ENCODE measurements at places on chromosomes 7 and 10.

DNA sequence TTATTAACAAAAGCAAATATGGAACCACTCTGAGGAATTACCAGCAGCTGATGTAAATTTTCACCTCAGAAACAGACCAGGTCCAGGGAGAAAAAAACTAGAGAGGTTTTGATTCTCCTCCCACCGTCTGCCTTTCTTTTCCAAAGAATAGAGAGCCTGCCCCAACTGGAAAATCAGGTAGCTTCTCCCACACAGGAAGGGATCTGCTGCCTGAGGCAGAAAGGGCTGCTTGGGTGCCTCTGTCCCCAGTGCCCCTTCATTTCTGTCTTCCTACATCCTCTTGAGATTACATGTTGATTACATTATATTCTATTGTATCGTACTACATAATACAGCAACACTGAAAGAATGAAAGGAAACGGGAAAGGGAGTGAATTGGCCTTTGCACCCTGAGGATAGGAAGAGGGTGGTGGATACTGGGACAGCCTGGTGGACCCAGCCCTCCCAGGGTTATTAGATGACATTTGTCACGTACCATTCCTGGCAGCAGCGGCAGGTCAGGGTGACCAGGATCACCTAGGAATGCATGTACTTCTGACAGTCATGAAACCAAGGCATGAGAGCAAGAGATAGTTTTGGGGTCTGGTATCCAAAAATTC lies 8.9 kb downstream of the ST8SIA6 start:
- DNase-seq: no peak

DNA sequence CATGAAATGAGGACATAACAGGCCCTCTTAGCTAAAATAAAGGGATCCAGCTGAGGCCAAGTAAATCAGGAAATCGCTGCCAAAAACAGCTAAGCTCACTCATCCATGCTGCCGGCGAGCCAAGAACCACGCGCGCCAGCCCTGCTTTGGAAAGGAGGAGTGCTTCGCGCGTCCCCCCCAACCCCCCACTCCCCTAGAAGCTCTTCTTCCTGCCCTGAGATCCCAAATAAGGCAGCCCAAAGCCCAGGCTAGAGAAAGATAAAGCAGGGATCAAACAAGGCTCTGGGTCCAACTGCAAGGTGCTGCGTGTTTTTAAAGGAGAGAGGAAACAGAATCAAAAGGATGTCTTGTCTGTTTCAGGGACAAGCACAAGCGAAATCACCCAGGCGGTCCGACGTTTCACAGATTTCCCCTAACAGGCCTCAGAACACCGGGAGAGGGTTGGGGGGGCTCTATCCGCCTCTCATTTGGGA lies 168.3 kb upstream of the AUTS2 start:
- DNase-seq: peak; percentile 22

DNA sequence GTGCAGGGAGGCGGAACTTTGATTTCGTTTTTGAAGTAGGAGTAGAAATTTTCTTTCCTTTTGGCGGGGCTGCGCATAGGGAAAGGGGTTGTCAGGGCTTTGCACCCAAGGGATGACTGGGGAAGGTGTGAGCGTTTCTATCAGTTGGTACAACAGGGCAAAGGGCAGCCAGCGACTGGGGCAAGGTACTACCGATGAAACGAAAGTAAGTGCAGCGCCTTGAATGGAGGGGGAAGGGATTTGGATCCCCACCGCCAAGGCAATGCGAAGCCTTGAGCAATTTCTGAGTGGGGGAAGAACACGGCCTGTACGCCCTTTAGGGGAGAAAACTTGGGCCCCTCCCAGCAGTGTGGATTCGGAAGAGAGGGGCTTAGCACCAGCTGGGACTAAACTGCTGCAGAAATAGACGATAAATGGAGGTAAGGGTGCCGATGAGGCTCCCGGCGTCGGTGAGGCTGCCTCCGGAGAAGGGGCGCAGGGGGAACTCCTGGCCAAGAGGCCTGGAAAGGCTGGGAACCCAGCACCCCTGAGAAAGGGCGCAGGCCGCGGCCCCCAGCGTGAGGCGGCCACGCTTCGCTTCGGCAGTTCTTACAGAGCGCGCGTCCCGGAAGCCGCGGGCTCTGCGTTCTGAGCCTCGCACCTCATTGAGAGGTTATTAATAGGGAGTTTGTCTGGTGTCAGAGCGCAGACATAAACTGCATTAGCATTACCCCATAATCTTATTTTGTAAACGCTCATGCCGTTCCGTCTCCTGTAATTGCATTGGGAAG lies 10.0 kb upstream of the TLX1 start:
- no peak for DNase-seq

DNA sequence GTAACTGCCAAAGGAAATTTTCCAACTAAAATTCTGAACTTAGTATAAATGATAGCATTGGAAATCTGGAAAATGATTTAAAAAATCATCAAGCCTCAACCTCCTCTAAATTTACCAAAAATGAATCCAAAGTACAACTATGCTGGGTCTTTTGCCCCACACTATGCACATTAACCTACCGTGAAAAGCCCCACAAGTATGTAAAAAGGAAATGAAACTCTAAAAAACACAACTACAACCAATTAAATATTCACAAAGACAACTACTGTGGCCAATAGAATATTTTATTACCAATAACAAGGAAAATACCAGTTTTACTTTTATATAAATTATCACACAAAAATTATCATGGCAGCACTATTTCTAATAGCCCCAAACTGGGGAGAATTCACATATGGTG lies 19.3 kb downstream of the EIF3A start:
- no peak for DNase-seq

GRCh38 chr7:29193316-29194205 lies 1.0 kb upstream of the CHN2 start:
- DNase-seq: no peak

- DNase-seq: no peak
These were observed 201.5 kb upstream of the GNAI1 start for GRCh38 chr7:79933144-79933543.

GRCh38 chr7:88200261-88200660 lies 19.6 kb downstream of the SRI start:
- no peak for DNase-seq

DNA sequence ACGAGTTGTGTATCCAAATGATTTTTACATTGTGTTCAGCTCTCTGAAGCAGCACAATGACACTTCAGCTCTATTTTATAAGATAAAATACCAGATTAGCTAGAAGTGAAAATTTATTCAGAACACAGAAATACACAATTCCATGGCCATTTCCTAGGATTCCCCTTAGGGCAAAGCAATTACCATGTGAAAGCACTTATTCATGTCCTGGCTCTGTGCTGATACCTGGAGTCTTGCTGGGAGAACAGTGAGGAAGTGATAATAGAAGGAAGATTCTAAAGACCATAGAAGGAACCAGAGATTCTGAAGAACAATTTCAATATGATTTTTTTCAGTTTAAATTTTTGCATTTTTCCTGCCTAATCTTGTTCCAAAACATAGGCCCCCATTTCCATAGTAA lies 657.4 kb upstream of the ZWINT start:
- no peak for DNase-seq

- DNase-seq: no peak
These were observed 59.2 kb downstream of the DENND2A start for GRCh38 chr7:140581411-140581810.

DNA sequence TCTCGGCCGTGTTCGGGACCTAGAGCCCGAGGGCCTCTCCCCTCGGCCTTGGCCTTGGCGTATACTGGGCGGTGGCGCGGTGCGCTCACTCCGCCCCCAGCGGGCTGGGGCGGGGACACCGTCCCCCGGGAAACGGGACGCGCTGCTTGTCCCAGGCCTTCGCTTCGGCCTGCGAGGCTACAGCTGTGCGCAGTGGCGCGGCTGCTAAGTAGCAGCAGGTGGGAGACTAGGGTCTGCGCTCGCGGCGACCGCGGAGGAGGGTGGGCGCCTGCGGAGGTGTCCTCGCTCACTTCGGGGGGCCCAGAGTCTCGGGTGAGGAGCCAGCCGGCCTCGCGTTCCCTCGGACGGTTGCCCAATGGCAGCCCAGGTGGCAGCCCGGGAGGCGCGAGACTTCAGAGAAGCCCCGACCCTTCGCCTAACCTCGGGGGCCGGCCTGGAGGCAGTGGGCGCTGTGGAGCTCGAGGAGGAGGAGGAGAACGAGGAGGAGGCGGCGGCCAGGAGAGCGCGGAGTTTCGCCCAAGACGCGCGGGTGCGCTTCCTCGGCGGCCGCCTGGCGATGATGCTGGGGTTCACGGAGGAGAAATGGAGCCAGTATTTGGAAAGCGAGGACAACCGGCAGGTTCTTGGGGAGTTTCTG lies at the start of gene DNAH11:
DNAH11 (plus strand) TSS at position 149 of the 637 bp plus-strand sequence; CDS start at position 356, 207 bp downstream.
- DNase-seq: peak; percentile 73

Measured in hematopoietic multipotent progenitor cell treated with erythropoietin and hydrocortisone succinate and interleukin-3 and kit ligand, for 6 days (in vitro differentiated cells).